ENCODE measurements at places on chromosomes 13 and 19.

- no peak for DNase-seq
Observed at GRCh38 chr13:59700281-59700680, 463.4 kb downstream of the DIAPH3 start.

GRCh38 chr13:28710161-28710560, 8.6 kb downstream of the SLC46A3 start:
- no peak for DNase-seq

GRCh38 chr13:78299832-78300623, 303.3 kb downstream of the POU4F1 start:
- no peak for DNase-seq

- DNase-seq = no peak
Observed at GRCh38 chr13:44692173-44692713, 116.1 kb upstream of the TSC22D1 start.

- DNase-seq = no peak
Observed at GRCh38 chr19:33393286-33394005, 19.9 kb downstream of the CEBPG start.

DNA sequence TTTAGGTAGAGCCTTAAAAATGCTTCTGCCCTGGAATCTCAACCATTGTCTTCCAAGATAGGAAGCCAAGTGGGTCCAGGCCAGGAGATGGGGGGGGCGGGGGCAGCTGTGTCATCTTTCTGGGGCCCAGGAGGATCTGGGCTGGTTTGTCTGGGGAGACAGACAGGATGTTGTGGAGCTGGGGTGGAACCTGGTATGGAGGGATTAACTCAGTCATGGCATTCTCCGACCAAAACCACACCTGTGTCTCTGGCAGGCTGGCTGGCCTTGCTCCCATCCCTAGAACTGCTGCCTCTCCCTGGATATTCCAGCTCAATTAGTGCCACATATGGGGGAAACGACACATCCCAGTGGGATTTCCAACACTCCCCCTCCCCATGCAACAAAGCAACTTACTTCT, 2.7 kb upstream of the MAP2K7 start:
- DNase-seq = no peak

GRCh38 chr19:632579-633067, 714 bp downstream of the POLRMT start:
- DNase-seq = peak; percentile 75

- DNase-seq = no peak
Observed at GRCh38 chr13:41627425-41627824, 170.1 kb downstream of the RGCC start.

DNA sequence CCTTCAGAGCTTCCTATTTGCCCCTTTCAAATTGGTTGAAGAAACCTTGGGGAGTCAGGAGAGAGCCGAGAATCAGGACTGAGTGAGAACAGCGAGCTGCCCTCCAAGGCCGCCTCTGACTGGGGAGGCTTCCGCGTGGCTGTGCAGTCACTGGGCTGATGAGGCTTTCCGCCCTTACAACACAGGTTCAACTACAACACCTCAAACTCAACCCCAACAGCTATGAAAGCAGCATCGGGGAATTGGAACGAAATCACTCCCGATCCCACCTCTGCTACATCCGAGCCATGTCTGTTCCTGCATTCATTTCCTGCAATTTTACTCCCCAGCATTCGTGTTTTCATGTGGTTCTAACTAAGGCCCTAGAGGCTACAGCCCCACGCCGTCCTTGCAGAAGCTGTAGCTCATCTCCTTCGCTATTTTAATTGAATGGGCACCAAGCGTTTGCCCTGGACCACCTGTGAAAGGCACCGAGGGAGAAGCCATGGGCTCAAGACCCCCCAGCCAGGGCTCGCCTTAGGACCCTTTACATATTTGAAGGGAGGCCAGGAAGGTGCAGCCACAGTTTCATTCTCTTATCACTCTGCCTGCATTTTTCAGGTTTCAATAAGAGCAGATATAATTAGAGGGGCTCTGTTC, 12.3 kb upstream of the RASA3 start:
- DNase-seq = no peak

DNA sequence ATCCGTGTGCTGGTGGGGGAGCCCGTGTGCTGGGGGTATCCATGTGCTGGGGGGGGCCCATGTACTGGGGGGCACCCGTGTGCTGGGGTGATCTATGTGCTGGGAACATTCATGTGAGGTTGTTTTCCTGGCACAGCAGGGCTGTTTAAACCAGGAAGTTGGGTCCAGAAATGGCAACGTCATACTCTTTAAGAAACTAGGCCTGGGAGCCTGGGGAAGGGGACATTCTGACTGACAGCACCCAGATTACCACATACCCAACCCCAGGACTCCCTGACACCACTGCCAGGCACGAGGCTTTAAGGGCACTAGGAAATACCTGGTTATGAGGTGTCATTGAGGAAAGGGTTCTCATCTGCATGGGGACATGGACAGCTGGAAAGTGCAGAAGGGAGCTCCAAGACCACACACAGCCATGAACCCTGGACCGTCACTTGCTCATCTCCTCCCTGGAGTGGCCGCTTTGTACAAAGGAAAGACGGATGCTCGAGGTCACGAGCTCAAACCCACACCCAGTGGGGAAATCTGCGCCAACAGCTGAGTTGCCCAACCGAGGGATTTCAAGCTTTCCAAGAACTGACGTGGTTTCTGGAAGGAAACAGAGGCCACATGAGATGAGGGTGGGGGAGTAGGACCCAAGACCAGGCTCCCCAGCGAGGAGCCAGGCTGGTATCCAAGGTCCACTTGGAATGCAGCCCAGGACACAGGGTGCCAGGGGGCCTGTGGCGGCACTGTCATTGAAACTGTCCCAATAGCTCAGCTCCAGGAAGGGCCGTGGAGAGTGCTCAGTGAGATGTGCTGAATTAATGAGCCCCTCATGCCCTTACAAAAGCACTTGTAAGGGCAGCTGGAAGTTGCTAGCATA, 40.9 kb downstream of the RAB20 start:
- DNase-seq = peak; percentile 44

DNA sequence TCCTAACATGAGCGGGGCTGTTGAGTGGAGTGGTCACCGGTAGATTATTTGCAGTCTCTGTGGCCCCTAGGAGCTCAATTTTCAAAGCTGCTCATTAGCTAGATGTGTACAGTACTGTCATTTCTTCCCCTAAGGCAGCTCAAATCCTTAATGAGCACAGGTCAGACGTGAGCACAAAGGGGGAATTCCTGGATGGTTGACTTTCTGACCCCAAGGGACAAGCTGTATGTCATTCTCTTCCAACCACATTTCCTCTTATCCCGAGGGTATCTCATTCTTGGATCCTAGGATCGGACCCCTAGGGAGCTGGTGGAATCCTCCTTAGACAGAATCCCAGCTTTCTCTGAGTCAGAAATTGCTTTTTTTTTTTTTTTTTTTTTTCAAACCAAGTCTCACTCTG, 5.7 kb upstream of the OR7G3 start:
- DNase-seq = no peak

- DNase-seq = no peak
Observed at GRCh38 chr19:44762038-44762437, 13.5 kb downstream of the BCL3 start.

GRCh38 chr13:110330491-110331011, 23.5 kb downstream of the COL4A2 start:
- no peak for DNase-seq

- no peak for DNase-seq
Observed at GRCh38 chr13:111249637-111250360, 70.6 kb upstream of the TEX29 start.

DNA sequence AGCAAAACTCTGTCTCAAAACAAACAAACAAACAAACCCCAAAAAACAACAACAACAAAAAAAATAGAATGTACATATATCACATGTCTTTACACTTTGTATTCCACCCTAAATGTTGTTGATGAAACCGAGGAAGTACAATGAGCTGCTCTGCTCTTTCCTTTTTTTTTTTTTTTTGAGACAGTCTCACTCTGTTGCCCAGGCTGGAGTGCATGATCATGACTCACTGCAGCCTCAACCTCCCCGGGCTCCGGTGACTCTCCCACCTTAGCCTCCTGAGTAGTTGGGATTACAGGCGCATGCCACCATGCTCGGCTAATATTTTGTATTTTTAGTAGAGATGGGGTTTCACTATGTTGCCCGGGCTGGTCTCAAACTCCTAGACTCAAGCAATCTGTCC, 30.6 kb upstream of the LRP3 start:
- no peak for DNase-seq

GRCh38 chr19:10587022-10587838, at the start of gene AP1M2:
Gene AP1M2 (minus strand): TSS chr19:10587312. CDS start chr19:10587231, 81 bp downstream.
- DNase-seq = peak; percentile 76

DNA sequence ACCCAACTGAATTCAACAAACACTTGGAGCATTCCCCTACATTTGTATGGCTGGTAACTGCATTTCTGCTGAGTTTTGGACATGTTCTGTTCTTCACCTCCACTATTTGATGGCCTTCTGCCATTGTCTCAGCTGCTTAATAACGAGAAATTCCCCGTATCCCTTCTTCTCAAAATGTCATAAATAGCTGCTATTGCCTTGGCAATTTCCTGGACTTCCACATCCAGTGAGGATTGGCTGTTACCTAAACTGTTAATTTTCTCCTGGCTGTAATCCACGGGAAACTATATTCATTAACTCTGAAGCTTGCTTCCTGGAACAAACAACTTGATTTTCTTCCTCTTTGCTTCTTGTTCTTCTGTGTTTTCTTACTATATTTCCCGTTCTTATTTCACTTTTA, 69.5 kb upstream of the TDRD3 start:
- no peak for DNase-seq

DNA sequence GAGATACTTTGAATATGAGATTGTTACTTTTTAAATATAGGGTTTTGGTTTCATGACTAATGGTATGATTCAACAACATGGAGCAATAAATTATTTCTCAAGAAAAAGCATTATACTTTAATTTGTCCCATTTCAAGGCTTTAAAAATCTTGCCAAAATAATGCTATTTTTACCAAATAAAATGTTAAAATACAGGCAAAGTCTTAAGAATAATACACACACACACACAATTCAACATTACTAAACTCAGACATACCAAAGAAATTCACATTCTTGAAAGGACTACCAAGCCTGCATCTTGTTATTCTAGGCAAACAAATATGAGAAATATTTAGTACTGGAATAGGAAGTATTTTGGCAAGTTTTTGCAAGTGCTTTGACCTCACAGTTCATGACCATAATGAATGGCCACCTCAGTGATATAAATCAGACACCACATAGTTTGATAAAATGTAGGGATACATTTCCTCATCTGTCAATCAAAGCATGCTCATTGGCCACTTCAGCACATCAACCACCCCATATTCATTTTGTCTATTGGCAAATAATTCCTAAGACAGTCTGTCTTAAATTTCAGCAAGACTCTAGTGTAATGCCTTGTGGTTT, 107.2 kb downstream of the NALCN start:
- DNase-seq = no peak

GRCh38 chr13:80477661-80478443, 136.9 kb upstream of the SPRY2 start:
- DNase-seq = peak; percentile 13

DNA sequence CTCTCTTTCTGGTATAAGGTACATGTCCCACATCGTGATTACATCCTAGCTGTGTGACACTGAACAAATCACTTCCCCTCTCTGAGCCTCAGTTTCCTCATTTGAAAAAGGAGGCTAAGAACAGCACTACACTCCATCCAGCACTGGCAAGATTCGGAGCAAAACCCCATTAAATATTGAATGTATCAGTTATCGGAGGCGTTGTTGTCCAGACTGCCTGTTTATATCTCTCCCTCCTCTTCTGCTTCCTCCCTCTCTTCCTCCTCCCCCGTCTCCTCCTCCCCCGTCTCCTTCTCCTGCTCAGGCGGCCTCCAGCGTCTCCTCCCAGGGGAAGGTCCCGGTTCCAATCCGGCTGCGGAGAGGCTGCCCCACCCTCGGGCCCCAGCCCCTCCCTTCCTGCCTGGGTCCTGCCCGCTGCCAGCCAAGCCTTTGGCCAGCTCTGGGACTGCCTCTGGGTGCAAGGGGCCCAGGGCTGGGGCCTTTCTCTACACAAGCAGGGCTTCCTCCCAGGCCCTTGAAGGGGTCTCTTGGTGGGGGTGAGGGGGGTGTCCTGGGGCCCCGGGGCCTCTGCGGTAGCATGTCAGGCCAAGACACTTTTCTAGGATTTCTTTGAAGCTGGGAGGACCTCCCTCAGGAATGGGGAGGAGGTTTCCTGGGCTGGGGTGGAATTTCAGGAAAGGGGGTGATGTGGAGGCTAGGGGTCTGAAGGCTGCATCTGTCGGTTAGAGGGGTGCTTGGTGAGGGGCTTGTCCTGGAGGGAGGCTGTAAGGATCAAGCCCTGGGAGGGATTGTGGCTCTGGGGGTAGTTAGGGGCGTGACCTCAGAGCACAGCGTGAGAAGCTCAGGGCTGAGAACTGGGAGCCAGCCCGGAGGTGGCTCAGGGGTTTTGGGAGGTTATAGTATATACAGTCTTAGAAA, 1.9 kb downstream of the RRAS start:
- peak; percentile 71 for DNase-seq

GRCh38 chr13:59960683-59961082, 203.0 kb downstream of the DIAPH3 start:
- DNase-seq = no peak

GRCh38 chr13:45194081-45194939, 6.5 kb downstream of the KCTD4 start:
- DNase-seq = peak; percentile 35

DNA sequence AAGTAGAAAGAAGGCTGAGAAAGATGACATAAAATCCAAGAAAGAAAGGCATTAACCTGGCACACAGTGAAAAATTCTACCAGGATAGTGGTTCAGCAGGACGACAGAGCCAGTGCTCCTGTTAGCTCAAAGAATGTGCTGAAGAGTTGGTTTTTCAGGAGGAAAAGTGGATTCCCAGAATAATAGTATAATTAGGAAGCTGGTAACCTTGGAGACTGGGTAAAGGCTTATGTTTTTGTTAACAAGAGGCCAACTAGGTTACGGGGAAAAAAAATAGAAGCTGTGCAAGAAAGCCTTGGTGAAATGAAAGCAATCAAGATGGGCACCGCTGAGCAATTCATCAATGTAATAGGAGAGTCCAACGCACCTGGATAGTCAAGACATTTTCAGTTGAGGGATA, 54.7 kb downstream of the SLC15A1 start:
- DNase-seq = no peak

GRCh38 chr13:51502153-51502651, 49.4 kb upstream of the INTS6 start:
- DNase-seq = no peak

GRCh38 chr19:8240274-8241229, 31.4 kb downstream of the CERS4 start:
- DNase-seq = peak; percentile 94

GRCh38 chr13:77620138-77620537, 77.3 kb upstream of the SLAIN1 start:
- no peak for DNase-seq

DNA sequence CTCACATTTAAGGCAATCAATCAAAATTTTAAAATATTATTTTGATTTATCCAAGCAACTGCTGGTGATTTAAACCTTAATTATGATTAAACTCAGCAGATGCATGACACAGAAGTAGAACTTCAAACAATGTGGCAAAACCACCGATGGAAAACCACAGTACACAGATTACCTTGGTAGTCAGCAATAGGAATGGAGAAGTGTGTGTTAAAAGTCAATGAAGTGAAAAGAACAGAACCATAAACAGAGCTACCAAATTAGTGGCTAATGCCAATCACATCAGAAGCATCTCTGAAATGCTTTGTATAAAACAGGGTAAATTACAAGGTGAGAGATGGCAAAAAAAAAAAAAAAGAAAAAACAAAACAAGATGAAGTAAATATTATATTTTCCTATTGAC, 31.2 kb downstream of the KATNAL1 start:
- DNase-seq = no peak

GRCh38 chr19:19105365-19106055, 32.8 kb downstream of the TMEM161A start:
- DNase-seq = peak; percentile 92

Data from hepatocyte (in vitro differentiated cells).